ENCODE measurements at places on chromosomes 6 and 20.

DNA sequence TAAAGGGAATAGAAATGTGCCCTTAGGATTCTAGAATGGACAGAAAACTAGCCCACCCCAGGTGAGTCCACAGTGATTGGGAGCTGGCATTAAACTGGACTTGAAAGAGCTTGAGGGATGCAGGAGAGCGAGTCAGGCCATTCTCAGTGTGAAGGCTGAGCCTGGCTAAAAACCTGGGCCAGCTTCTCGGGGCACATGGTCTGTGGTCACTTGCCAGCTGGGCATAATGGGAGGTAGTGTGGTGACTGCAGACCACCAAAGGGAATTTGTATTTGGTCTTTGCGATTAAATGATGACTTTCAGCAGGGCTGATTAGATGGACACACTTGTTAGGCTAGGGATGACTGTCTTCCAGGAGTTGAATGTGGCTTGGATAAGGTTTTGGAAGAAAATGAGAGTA, 71.3 kb downstream of the TULP4 start:
- DNase-seq = no peak

- DNase-seq = no peak
These were observed 26.7 kb downstream of the RBCK1 start for GRCh38 chr20:434661-435419.

DNA sequence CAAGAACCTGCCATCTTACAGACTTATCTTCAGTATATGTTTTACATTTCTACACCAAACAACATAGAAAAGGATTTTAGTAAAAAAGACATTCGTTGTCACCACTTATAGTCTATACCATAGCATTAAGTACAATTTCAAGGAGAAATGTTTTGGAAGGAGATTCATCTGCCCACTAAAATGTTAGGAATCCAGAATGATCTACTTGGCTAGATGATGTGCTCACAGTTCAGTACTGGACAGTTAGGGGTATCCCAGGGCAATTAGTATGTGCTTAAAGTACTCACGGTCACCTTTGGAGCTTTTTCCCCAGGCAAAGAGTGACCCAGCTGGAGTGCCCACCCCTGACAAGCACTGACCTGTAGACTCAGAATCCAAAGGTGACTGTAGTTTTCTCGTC, 222.9 kb downstream of the SLC24A3 start:
- DNase-seq = no peak

- no peak for DNase-seq
These were observed 77.6 kb downstream of the HIVEP2 start for GRCh38 chr6:142867355-142867801.

- DNase-seq = no peak
These were observed 7.1 kb downstream of the CD93 start for GRCh38 chr20:23079016-23079351.

DNA sequence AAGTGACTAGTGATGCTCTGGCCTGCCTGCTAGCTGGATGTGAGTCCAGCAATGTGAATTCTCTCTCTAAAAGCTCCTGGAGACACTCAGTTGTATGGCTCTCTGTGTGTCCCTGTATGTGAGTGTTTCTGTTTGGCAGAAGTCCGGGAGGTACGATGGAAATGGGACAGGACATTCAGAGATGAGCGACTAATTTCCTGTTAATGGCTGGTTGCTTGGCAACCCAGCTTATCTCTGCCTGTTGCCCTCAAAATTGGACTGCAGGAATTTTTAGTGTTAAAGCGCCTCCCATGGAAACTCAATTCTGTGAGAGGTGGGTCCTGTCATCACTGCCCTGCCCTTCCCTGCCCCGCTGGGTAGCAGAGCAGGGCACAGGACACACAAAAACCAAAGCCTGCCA, 136.8 kb upstream of the LRFN2 start:
- no peak for DNase-seq

DNA sequence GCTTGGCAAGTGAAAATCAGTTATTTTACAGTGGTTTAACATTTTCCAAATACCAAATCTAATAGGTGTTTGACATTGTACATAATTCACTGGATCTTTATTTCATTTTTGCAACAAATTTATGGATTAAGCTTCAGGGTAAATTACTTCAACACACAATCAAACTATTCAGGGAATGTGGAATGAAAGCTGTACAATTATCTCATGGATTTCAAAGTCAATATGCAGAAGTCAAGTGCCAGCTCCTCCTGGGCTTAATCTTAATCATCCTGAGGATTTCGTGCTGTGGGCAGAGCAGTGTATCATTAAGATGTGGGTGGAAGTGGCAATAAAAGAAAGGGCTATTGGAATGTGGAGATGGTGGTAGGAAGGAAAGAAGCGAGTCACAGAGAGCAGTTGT, 548.8 kb downstream of the COL12A1 start:
- DNase-seq = no peak

- no peak for DNase-seq
These were observed 5.2 kb downstream of the BICRAL start for GRCh38 chr6:42787063-42787472.

GRCh38 chr6:35087361-35088280, 53.5 kb downstream of the TCP11 start:
- DNase-seq = no peak

GRCh38 chr6:86128130-86128814, 485.6 kb upstream of the SYNCRIP start:
- no peak for DNase-seq

- no peak for DNase-seq
These were observed 12.4 kb upstream of the ZSCAN9 start for GRCh38 chr6:28212510-28213212.

DNA sequence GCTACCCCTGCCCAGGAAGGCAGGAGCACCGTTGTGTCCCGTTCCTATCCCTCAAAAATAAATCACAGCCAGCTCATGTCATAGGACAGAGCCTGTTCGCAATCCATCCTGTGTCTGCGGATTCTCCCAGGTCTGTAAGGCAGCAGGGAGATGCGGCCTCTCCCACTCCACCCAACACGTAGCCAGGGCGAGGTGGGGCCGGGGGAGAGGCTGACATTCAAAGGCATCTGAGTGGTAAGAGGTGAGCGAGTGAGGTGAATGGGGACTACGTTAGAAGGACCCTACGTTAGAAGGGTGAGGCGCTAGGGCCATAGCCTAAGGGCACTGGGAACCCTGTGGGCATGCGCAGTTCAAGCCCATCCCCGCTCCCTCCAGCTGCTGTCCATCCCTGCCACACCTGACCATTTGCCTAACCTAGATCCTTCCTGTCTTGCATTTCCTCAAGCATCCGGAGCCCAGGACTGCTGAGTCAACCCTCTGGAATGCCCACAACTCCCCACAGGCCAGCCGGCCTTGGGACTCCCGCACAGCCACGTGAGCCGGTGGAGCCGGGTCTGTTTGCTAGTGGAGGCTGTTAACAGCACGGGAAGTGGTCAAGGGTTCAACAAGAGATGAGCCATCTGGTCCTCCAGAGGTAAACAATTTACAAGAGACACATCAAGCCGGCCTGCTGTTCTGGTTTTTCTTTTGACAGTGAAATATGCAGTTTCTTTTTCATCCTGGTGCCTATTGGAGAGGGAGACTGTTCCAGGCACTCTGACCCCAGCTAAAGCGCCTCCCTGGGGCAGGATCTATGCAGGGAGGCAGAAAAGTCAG, 45.9 kb downstream of the RIPOR3 start:
- no peak for DNase-seq

GRCh38 chr20:14536738-14537137, 199.3 kb upstream of the FLRT3 start:
- DNase-seq = no peak

DNA sequence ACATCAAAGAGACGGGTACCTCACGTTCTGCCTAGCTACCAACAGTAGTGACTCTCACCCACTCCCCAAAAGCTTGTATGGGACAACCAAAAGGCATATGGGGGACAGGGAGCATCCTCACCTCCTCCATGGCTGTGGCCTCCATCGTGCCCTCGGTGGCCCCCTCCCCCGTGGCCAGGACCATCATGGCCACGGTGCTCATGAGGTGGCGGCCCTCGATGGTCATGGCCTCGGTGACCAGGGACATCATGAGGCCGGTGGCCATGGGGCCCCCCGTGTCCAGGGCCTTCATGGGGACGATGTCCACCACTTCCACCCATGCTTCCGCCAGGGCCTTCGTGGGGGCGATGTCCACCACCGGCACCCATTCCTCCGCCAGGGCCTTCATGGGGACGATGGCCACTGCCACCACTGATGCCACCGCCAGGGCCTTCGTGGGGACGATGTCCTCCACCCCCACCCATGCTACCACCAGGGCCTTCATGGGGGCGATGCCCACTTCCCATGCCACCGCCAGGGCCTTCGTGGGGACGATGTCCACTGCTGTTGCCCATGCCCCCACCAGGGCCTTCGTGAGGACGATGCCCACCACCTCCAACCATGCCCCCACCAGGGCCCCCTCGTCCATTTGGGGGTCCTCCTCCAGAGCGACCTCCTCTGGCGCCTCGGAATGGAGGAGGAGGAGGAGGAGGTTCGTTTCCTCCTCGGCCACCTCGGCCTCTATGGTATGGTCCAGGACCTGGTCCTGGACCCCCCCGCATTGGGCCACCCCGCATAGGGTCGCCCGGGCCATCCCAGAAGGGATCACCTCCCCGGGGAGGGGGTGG, 15.0 kb downstream of the PPP1R10 start:
- DNase-seq = no peak

All from substantia nigra (tissue), 51 donors.